ENCODE measurements at places on chromosomes 1 and 21. TPM values are rescaled to one million over a fixed set of nuclear protein-coding genes. Genes with fewer than 3 reads are reported as not detected.

GRCh38 chr21:14879458-14879857 lies 185.3 kb downstream of the NRIP1 start:
- peak overlapping the region; percentile 83 for H3K27ac ChIP-seq
- H3K36me3 ChIP-seq = no peaks in the 10 kb centered on the region
- no peak for DNase-seq
- H3K4me3 ChIP-seq = no peak overlapping the region

GRCh38 chr1:213389061-213389581 lies 338.1 kb downstream of the RPS6KC1 start:
- H3K27ac ChIP-seq = no peak overlapping the region
- H3K4me3 ChIP-seq = no peak overlapping the region
- H3K36me3 ChIP-seq = no peaks in the 10 kb centered on the region
- peaks cover 4% of the 10 kb centered on the region for H3K27me3 ChIP-seq
- H3K4me1 ChIP-seq = peaks cover 1% of the 10 kb centered on the region

- H3K27me3 ChIP-seq = no peaks in the 10 kb centered on the region
- DNase-seq = no peak
- H3K4me1 ChIP-seq = no peaks in the 10 kb centered on the region
Observed at GRCh38 chr1:59532102-59532501, 235.2 kb downstream of the FGGY start.

DNA sequence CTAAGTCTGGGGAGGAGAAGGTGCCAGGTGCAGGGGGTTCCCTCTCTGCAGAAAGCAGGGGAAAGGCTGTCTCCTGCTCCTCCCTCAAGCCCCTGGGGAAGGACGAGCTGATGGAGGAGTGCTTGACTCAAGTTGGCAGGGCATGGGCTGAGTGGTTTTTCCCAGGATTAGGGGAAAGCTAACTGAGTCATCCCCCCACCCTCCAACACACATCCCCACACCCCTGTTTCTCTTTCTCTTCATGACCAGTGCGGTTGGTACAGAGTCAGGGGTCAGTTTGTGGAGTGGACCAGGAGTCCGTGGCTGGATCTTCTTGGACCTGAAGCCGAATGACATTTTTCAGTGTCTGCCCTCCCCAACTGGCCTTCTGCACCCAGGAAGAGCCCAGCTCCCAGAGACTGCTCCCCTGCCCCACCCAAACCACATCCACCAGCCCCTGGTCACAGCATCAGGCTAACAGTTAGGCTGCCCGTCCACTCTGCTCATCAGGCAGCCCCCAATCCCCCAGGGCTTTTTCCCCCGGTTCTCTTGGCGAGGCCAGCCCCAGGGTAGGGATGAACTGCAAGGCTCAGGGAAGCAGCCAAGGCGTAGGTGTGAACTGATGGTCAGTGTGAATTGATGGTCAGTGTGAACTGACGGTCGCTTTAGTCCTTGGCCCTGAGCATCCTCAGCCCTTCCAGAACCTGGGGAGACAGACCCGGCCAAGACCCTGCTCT lies 81.0 kb downstream of the PAX7 start:
- no peaks in the 10 kb centered on the region for H3K36me3 ChIP-seq
- H3K4me1 ChIP-seq = peaks cover 3% of the 10 kb centered on the region

The C1orf185 gene
- total RNA-seq = not detected

DNA sequence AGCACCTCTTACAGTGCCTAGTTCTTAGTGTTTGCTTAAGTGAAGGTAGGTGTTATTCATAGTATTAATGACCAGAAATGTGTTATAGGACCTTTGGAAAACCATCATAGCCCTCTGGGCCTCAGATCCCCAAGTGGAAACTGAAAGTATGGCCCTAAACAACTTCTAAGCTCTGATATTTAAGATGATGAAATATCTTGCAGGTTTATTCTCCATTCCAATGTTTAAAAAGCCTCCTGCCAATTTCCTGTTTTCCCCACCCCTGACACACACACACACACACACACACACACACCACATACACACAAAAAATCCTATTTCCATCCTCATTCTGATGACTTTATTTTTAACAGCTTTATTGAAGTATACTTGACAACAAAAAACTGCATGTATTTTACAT lies 108.2 kb downstream of the DIRAS3 start:
- no peak overlapping the region for H3K27ac ChIP-seq
- no peak overlapping the region for H3K4me3 ChIP-seq
- no peaks in the 10 kb centered on the region for H3K36me3 ChIP-seq
- no peak for DNase-seq
- H3K4me1 ChIP-seq = peaks cover 1% of the 10 kb centered on the region

GRCh38 chr1:9653491-9654050 lies 2.0 kb downstream of the PIK3CD start:
- no peak overlapping the region for H3K4me3 ChIP-seq
- H3K27me3 ChIP-seq = peaks cover 63% of the 10 kb centered on the region
- H3K4me1 ChIP-seq = peaks cover 2% of the 10 kb centered on the region
- no peak overlapping the region for H3K27ac ChIP-seq
- no peaks in the 10 kb centered on the region for H3K36me3 ChIP-seq
- no peak for DNase-seq

DNA sequence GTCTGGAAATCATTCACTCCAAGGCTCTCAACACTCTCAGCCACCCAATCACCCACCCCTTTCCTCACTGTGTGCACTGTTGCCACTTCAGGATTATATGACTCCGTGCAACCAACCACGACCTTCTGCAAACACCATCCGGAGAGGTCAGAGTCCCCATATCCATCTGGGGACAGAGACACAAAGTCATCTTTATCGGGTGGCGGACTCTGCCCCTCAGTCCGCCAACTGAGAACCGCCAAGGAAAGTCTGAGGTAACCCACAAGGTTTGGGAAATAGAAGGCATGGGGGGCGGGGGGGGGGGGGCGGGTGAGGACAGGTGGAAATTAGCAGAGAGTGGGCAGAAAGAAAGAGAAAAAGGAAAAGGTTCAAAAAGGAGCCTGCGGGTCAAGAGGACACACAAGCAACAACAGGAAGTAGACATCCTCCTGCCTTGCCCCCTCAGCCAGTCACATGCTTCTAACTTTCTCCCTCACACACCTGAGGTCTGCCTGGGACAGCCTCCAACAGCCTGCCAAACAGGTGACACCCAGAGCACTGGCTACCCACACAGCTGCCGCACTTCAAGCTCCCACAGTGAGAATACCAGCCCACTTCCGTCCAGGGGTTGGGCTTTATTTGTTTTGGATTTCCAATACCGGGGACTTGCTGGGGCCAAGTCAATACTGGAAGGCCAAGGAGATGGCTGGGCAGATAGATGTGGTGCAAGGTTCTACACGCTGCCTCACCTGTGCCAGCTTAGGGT lies 58.1 kb downstream of the SSBP3 start:
- H3K27me3 ChIP-seq = no peaks in the 10 kb centered on the region
- peaks cover 7% of the 10 kb centered on the region for H3K36me3 ChIP-seq
- DNase-seq = no peak
- peak overlapping the region; percentile 81 for H3K27ac ChIP-seq

The KANK4 gene
- 1.0 TPM for total RNA-seq

DNA sequence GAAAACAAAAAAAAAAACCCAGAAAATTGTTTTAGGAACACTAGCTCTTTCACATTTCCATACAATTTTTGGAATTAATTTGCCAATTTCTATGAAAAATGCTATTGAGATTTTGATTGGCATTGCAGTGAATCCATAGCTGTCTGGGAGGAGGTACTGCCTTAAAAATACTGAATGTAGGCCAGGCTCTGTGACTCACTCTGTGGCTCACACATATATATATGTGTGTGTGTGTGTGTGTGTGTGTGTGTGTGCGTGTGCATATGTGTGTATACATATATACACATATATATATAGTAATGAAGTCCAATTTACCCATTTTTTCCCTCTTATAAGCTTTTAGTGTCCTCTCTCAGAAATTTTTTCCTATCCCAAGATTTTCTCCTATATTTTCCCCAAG lies 214.2 kb upstream of the DMRTA2 start:
- no peak overlapping the region for H3K4me3 ChIP-seq
- no peak overlapping the region for H3K27ac ChIP-seq
- H3K4me1 ChIP-seq = peaks cover 10% of the 10 kb centered on the region
- DNase-seq = no peak
- no peaks in the 10 kb centered on the region for H3K36me3 ChIP-seq

The FLAD1 gene
- 53.7 TPM for total RNA-seq

The PACC1 gene
- total RNA-seq = 24.5 TPM

DNA sequence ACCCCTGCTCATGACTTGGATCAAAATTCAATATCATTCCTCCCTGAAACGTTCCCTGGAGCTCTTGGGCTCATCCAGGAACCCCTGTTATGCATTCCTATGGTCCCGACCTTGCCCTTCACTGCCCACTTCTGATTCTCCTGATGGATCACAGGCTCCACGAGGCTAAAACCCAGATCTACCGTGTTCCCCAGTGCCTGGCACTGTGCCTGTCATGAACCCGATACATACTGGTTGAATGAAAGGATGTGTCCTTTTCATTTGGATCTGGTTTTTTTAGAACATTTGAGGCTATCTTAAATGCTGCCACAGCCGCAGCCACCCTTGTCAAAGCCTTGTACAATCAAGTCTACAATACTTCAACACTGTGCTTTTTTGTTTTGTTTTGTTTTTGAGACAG lies 22.2 kb upstream of the OPRD1 start:
- no peak for DNase-seq
- peaks cover 6% of the 10 kb centered on the region for H3K4me1 ChIP-seq
- no peak overlapping the region for H3K4me3 ChIP-seq
- H3K27me3 ChIP-seq = peaks cover 7% of the 10 kb centered on the region
- H3K36me3 ChIP-seq = no peaks in the 10 kb centered on the region
- H3K27ac ChIP-seq = no peak overlapping the region

GRCh38 chr1:119859647-119860046 lies 36.7 kb downstream of the ADAM30 start:
- H3K27ac ChIP-seq = no peak overlapping the region
- peaks cover 22% of the 10 kb centered on the region for H3K4me1 ChIP-seq
- no peak overlapping the region for H3K4me3 ChIP-seq
- H3K36me3 ChIP-seq = no peaks in the 10 kb centered on the region
- no peak for DNase-seq

- peaks cover 17% of the 10 kb centered on the region for H3K4me1 ChIP-seq
- no peaks in the 10 kb centered on the region for H3K36me3 ChIP-seq
- peak overlapping the region; percentile 65 for H3K4me3 ChIP-seq
- H3K27ac ChIP-seq = no peak overlapping the region
Observed at GRCh38 chr1:150548324-150548631, 930 bp upstream of the ADAMTSL4 start.

The CHAF1B gene
- 11.7 TPM for total RNA-seq

DNA sequence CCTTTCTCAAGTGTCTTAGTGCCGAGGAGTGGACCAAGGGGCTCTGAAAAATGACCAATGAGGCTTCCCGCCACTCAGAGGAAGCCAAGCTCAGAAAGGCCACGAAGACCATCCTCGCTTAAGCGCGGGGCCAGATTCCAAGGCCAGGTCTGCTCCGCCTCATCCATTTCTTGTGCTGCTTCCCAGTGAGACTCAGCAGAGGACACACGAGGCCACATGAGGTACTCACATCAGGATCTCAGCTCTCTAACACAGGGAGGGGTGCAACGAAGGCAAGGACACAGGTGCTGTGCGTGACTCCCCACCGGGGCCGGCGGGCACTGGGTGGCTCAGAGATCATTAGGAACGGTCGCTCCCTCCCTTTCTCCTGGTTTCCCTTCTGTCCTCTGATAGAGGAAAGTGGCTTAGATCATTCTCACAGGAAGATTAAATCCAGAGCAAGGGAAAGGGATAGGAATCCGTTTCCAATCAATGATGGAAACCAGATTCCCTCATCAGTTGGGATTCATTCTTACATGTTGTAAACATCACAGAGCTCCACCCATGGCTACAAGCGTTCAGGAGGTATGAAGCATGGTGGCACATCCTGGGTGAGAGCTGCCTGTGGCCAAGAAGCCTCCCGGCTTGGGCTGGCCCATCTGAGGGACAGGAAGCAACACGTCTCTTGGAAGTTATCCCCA lies 46.7 kb downstream of the CAPZB start:
- H3K4me3 ChIP-seq = no peak overlapping the region
- peaks cover 7% of the 10 kb centered on the region for H3K4me1 ChIP-seq
- no peaks in the 10 kb centered on the region for H3K27me3 ChIP-seq
- no peaks in the 10 kb centered on the region for H3K36me3 ChIP-seq

- no peak for DNase-seq
- H3K4me3 ChIP-seq = no peak overlapping the region
- no peaks in the 10 kb centered on the region for H3K36me3 ChIP-seq
Observed at GRCh38 chr1:51567653-51568052, 48.6 kb upstream of the EPS15 start.

DNA sequence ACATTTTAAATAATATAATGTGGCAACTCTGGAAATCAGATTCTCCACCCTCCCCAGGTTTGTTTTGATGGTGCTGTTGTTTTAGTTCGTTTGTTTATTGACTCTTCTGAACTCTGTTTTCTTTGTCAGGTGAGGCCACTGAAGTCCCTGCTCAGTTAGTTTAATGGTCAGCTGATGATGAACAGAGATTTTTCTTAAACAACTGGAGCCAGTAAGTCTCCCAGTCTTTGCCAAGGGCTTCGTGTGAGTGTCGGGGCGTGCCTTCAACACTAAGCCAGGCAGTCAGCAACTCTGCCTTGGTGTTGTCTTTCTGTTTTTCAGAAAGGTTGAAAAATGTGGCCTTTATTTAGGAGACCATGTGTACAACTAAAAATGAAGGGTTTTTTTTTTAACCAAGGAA lies 58.9 kb downstream of the TEX35 start:
- no peak overlapping the region for H3K27ac ChIP-seq
- no peaks in the 10 kb centered on the region for H3K27me3 ChIP-seq
- H3K4me3 ChIP-seq = no peak overlapping the region
- peaks cover 7% of the 10 kb centered on the region for H3K4me1 ChIP-seq
- no peak for DNase-seq

The PDC gene
- total RNA-seq = not detected

The MAP3K6 gene
- total RNA-seq = 1.1 TPM

- no peaks in the 10 kb centered on the region for H3K27me3 ChIP-seq
- peak within 1 kb of the TSS; percentile 87 for H3K4me3 ChIP-seq
- peak within 1 kb of the TSS; percentile 83 for H3K27ac ChIP-seq
Observed at GRCh38 chr1:224113918-224114786, at the start of gene FBXO28. Gene FBXO28 (plus strand): TSS chr1:224114111. CDS start chr1:224114130, 19 bp downstream.

GRCh38 chr1:183907070-183907469 lies 102.2 kb downstream of the RGL1 start:
- H3K36me3 ChIP-seq = peaks cover 2% of the 10 kb centered on the region
- no peak overlapping the region for H3K4me3 ChIP-seq
- no peak overlapping the region for H3K27ac ChIP-seq
- no peaks in the 10 kb centered on the region for H3K27me3 ChIP-seq

The GBP7 gene
- total RNA-seq = not detected

DNA sequence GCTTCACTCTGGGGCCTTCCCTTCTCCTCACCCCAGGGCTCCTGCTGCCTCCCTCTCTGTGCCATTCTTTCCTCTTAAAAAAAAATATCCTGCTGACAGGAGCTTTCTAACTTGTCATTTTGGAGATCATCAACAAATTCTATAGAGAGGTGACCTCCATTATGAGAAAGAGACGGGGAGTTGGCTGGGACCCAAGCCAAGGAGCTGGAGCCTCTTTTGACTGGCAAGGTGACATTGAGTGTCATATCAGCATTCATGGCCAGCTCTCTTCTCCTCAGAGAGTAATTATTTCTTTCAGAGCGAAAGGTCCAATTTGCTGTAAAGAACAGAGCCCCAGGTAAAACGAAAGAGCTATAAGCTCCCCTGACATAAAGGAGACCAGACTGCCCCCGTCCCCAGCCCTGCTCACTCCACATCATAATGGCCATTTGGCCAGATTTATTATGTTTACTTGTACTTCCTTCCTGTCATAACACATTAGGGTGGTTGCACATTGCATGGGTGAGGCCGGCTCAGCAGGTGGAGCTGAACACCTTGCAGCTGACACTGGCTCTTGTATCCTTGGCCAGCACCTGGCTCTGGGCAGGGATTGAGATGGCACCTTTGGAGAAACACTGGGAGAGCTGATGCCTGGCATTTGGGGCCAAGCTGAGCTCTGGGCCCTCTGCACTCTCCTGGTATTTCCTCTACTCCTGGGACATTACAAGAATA lies 404.0 kb upstream of the VAMP3 start:
- H3K4me1 ChIP-seq = no peaks in the 10 kb centered on the region
- no peak overlapping the region for H3K4me3 ChIP-seq
